Activated CD8-positive, alpha-beta memory T cell treated with anti-CD3 and anti-CD28 coated beads, Interleukin-2, amount 10 ng/mL, durations not matched to agents 7 days and 5 days (primary cell): ENCODE measurements at places on chromosomes 2 and 18.

GRCh38 chr18:42107691-42108450, 152.8 kb downstream of the PIK3C3 start:
- H3K27ac ChIP-seq, result no peak overlapping the region
- H3K4me3 ChIP-seq, result no peak overlapping the region
- no peaks in the 10 kb centered on the region for H3K27me3 ChIP-seq
- H3K36me3 ChIP-seq, result peaks cover 2% of the 10 kb centered on the region
- DNase-seq, result no peak

DNA sequence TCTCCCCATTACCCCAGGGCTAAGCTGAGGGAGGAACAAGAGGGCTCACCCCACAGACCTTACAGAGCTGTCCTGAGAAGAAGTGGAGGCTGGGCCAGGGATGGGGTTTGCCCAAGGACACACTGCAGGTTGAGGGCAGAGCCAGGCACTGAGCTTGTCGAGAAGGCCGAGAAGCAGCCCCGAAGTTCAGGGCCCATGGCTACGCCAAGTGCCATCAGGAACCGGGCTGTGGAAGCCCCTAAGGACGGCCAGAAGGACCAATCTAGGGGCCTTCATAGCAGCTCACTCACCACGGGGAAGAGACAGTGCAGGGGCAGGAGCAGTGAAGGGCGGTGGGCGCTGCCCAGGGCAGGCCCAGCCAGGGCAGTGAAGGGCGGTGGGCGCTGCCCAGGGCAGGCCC, 18.6 kb upstream of the AGXT start:
- no peak for DNase-seq
- no peaks in the 10 kb centered on the region for H3K4me1 ChIP-seq
- no peaks in the 10 kb centered on the region for H3K36me3 ChIP-seq
- H3K4me3 ChIP-seq, result no peak overlapping the region

- H3K4me3 ChIP-seq, result no peak overlapping the region
- peaks cover 3% of the 10 kb centered on the region for H3K4me1 ChIP-seq
- no peak for DNase-seq
- no peak overlapping the region for H3K27ac ChIP-seq
- no peaks in the 10 kb centered on the region for H3K27me3 ChIP-seq
Observed at GRCh38 chr2:144030791-144031190, 489.1 kb downstream of the ZEB2 start.

GRCh38 chr18:73688851-73689711, 458.6 kb downstream of the FBXO15 start:
- H3K4me3 ChIP-seq, result no peak overlapping the region
- H3K27me3 ChIP-seq, result no peaks in the 10 kb centered on the region
- no peaks in the 10 kb centered on the region for H3K36me3 ChIP-seq
